Calu3 (cell line): ENCODE measurements at places on chromosomes 2 and 18. TPM values are rescaled to one million over a fixed set of nuclear protein-coding genes. Genes with fewer than 3 reads are reported as not detected.
A peak's percentile ranks its signal among the peaks of the same experiment; 100 is the strongest.

- no peaks in the 10 kb centered on the region for H3K4me1 ChIP-seq
- H3K27ac ChIP-seq = no peak overlapping the region
- no peaks in the 10 kb centered on the region for H3K36me3 ChIP-seq
- no peak overlapping the region for H3K4me3 ChIP-seq
- DNase-seq = no peak
Measured at GRCh38 chr18:5914016-5914415, 18.7 kb upstream of the TMEM200C start.

DNA sequence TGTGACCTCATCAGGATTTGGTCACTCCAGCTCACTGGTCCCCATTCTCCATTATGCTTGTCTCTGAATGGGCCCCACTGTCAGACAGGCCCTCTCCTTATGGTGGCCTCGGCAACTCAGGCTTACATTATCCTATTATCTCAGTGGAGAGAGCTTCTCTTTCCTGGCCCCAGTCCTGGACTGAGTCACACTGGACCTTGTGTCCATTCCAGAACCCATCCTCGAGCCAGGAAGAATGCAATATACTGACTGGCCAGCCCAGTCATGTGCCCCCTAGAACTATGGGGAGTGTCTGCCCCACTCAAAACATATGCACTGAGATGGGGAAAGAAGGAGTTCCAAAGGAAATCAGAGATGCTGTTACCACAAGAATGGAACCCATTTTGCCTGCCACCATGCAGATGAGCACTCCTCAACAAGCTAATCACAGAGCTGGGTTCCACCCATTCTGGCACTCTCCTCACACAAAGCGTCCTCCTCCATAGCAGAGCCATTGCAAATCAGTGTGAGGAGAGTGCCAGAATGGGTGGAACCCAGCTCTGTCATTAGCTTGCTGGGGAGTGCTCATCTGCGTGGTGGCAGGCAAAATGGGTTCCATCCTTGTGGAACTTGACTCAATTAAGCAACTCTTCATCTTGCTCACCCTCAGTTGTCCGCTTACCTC is 71.9 kb downstream of the CHRNA1 start:
- no peak overlapping the region for H3K4me3 ChIP-seq
- peaks cover 9% of the 10 kb centered on the region for H3K4me1 ChIP-seq
- H3K27ac ChIP-seq = no peak overlapping the region

GRCh38 chr2:102251042-102251848 is 60.1 kb upstream of the IL1RL1 start:
- peak overlapping the region; percentile 22 for H3K27ac ChIP-seq
- H3K27me3 ChIP-seq = peaks cover 8% of the 10 kb centered on the region
- peak; percentile 81 for DNase-seq
- peaks cover 10% of the 10 kb centered on the region for H3K36me3 ChIP-seq
- peaks cover 19% of the 10 kb centered on the region for H3K4me1 ChIP-seq
- H3K4me3 ChIP-seq = peak overlapping the region; percentile 75

GRCh38 chr2:240162032-240162431 is 21.6 kb upstream of the OTOS start:
- H3K4me3 ChIP-seq = no peak overlapping the region
- DNase-seq = no peak
- peaks cover 4% of the 10 kb centered on the region for H3K36me3 ChIP-seq
- no peak overlapping the region for H3K27ac ChIP-seq
- H3K27me3 ChIP-seq = peaks cover 73% of the 10 kb centered on the region

TSPYL6 gene
- not detected in 2 replicates for total RNA-seq

- no peaks in the 10 kb centered on the region for H3K27me3 ChIP-seq
- no peaks in the 10 kb centered on the region for H3K36me3 ChIP-seq
- no peak for DNase-seq
- no peaks in the 10 kb centered on the region for H3K4me1 ChIP-seq
- H3K27ac ChIP-seq = no peak overlapping the region
- H3K4me3 ChIP-seq = no peak overlapping the region
Measured at GRCh38 chr2:77210725-77211124, 311.5 kb downstream of the LRRTM4 start.

- H3K4me3 ChIP-seq = no peak overlapping the region
- no peaks in the 10 kb centered on the region for H3K4me1 ChIP-seq
- H3K36me3 ChIP-seq = no peaks in the 10 kb centered on the region
- no peak for DNase-seq
- H3K27ac ChIP-seq = no peak overlapping the region
Measured at GRCh38 chr2:211981451-211981850, 557.2 kb downstream of the ERBB4 start.

DNA sequence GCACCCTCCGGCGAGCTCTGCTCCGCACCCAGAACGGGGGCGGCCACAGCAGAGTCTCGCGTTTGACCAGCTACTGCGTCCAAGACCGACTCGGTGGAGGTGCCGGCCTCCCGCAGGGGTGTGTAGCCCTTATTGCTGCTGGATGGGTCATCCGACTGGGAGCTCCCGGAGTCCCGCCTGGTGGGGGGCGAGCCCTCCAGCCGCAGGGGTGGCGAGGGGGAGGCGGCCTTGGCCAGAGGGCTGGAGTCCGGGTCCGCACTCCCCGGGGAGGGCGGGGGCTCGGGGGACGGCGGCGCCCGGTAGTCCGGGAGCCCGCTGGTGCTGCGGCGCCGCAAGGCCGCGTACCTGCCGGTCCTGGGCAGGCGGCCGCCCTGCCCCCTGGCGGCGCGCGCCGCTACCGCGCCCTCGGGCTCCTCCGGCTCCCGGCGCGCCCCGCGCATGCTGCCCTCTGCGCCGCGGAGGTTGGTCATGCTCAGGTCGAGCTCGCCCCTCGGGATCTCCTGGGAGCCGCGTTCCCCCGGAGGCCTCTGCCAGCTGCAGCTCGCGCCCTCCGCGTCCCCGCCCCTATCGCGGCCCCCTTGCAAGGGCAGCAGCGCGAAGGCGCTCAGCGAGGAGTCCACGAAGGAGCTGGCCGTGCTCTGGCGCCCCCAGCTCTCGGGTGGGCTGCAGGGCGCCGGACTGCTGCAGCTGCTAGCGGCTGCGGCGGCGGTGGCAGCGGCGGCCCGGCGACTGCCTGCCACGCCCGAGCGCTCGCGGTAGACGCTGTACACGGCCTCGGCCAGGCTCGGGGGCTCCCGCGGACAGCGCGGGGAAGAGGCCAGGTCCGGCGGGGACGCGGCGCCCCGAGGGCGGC is 4.8 kb downstream of the TMEM200C start:
- no peaks in the 10 kb centered on the region for H3K27me3 ChIP-seq
- H3K36me3 ChIP-seq = no peaks in the 10 kb centered on the region
- H3K27ac ChIP-seq = no peak overlapping the region
- no peak for DNase-seq
- no peak overlapping the region for H3K4me3 ChIP-seq
